ENCODE measurements at places on chromosomes 6 and 20. TPM values are rescaled to one million over a fixed set of nuclear protein-coding genes. Genes with fewer than 3 reads are reported as not detected.

GRCh38 chr6:116492331-116493067 is 18.9 kb upstream of the CALHM5 start:
- peak; percentile 55 for DNase-seq

DNA sequence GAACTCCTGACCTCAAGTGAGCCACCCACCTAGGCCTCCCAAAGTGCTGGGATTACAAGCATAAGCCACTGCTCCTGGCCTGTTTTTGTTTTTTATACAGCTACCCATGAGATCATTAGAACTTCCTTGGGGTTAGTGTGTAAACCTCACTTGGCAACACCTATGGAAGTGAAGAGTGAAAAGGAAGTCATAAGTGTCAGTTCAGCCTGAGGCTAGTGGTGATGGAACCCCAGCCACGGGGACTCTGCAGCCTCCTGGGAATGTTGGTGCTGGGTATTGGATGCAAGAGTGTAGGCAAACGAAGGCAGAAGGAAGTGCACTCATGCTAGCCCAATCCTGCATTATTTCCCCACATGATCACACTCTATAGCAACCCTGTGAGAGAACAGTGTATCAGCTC is 33.6 kb upstream of the FUCA2 start:
- DNase-seq = peak; percentile 34

Gene SDHAF4
- total RNA-seq = 7.3 TPM

Gene ADGRB3
- under 0.01 TPM for total RNA-seq

All from Daoy (cell line).